ENCODE measurements at places on chromosomes 16 and 17.
A peak's percentile ranks its signal among the peaks of the same experiment; 100 is the strongest.

DNA sequence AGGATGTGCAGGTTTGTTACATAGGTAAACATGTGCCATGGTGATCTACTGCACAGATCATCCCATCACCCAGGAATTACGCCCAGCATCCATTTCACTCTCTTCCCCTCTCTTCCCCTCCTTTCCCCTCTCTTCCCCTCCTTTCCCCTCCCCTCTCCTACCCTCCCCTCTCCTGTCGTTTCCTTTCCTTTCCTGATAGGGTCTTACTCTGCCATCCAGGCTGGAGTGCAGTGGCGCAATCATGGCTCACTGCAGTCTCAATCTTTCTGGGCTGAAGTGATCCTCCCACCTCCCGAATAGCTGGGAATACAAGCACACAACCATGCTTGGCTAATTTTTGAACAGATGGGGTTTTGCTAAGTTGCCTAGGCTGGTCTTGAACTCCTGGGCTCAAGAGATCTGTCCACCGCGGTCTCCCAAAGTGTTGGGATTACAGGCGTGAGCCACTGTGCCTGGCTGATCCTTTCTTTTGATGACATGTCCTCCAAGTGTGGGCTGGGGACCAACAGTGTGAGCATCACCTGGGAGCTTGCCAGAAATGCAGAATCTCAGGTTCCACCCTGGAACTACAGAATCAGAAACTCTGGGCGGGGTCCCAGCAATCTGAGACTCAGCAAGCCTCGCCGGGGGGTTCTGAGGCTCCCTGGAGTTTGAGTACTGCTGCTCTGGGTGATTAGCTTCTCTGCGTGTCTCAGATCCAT, 10.8 kb downstream of the ATP2C2 start:
- DNase-seq: no peak

- DNase-seq: no peak
These were observed 4.8 kb downstream of the CBLN1 start for GRCh38 chr16:49276646-49277385.

GRCh38 chr16:21603928-21604327, 4.6 kb downstream of the METTL9 start:
- no peak for DNase-seq

- no peak for DNase-seq
These were observed 4.6 kb downstream of the SPNS3 start for GRCh38 chr17:4438162-4438944.

GRCh38 chr17:65070620-65071019, 14.1 kb upstream of the GNA13 start:
- no peak for DNase-seq

- DNase-seq: no peak
These were observed 500 bp upstream of the KAT7 start for GRCh38 chr17:49787884-49788477.

DNA sequence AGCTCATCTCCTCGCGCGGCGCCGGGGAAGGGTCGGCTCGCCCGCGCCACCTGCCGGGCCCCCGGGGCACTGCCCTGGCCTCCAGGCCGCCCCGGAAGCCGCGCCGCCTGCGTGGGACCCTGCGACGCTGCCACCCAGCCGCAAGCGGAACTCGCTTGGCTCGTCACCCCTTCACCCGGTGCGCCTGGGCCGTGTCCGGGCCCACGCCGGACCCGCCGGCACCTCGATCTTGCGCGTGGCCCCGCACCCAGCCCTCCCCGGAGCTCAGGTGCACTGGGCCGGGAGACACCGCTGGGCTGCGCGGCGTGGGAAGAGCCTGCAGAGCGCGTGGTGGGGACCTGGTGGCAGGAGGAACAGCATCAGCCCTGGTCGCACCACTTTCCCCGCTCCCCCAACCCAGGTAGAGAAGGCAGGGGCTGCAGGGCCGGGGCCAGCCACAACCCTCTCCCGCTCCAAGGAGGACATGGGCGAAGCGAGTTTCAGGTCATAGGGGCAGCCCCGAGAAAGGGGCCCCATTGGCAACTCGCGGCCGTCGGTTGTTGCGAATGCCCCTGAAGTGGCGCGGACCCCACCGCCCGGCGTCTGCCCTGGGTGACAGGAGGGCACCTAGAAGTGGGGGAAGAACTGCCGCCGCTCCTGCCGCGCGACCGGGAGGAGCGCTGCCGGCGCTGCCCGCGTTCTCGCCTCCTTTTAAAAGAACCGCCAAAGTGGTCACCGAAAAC, 363 bp upstream of the MIF4GD start:
- peak; percentile 85 for DNase-seq

GRCh38 chr17:57864273-57864672, 14.4 kb upstream of the MRPS23 start:
- no peak for DNase-seq

GRCh38 chr16:2473999-2474876, 689 bp upstream of the TBC1D24 start:
- peak; percentile 47 for DNase-seq

DNA sequence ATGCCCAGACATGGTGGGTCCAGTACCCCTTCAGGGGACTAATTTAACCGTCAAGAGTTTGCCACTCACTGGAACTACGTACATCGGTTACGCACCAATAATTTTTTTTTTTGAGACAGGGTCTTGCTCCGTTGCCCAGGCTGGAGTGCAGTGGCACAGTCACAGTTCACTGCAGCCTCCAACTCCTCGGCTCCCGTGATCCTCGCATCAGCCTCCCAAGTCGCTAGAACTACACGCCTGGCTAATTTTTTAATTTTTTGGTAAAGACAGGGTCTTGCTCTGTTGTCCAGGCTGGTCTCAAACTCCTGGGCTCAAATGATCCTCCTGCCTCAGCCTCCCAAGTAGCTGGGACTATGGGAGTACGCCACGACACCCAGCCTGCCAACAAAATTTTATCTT, 15.6 kb downstream of the RPH3AL start:
- no peak for DNase-seq

GRCh38 chr17:59611503-59611902, 8.2 kb upstream of the CLTC start:
- DNase-seq: no peak

DNA sequence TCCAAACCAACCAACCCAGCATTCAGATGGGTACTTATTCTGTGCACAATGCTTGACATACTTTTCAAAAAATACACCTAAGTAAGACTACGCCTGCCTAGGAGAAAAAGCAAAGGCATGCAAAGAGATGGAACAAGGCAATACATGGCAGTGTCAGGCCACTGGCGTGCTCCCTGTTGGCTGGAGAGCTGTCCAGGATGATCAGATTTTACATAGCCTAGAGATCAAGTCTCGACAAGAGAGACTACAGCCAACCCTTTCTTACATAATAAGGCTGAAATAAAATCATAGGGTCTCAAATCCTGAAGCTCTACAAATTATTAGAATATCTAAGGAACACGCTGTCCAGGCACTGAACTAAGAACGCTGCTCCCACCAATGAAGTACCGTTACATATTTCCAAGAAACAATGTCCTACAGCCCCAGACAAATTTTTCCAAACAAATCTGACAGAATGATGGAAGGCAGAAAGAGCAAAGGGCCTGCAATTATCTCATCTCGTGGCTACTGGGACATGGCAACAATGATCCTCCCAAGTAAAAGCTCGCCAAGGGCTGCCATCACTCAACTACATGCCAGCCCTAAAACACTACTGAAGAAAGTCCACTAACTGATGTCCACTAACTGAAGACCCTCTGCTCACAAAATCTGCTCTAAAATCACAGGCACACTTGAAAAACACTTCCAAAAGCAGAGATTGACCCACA, 5.1 kb downstream of the RPS15A start:
- DNase-seq: no peak

- DNase-seq: no peak
These were observed 35.7 kb downstream of the ZCCHC14 start for GRCh38 chr16:87457061-87457611.

DNA sequence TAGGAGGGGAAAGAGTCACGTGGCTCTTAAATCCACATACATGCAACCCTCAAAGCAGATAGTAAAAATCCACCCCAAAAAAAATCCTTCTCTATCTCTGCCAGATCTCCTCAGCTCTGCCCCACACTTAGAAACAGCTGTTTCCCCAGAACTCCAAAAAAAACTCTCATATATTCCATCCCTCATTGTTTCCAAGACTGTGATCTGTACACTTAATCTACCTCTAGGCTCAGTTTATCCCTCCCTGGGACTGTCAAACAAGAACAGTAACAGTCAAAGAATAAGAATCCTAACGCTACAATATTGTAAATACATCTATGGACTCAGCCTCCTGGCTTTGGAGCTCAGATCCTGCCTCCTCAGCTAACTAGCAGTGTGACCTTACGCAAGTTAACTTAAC, 11.6 kb downstream of the CUEDC1 start:
- no peak for DNase-seq

GRCh38 chr16:48555155-48555554, 54.8 kb downstream of the N4BP1 start:
- no peak for DNase-seq

GRCh38 chr17:16215965-16216316, 607 bp upstream of the NCOR1 start:
- no peak for DNase-seq

GRCh38 chr16:88429387-88430184, 23.5 kb upstream of the ZFPM1 start:
- DNase-seq: no peak

- no peak for DNase-seq
These were observed 47.9 kb downstream of the STH start for GRCh38 chr17:46046957-46047356.

GRCh38 chr17:40696651-40697072, 6.9 kb downstream of the KRT24 start:
- no peak for DNase-seq

GRCh38 chr16:28549301-28549899, 4.3 kb upstream of the SGF29 start:
- no peak for DNase-seq

- DNase-seq: no peak
These were observed 44.3 kb downstream of the ERN1 start for GRCh38 chr17:64085650-64086005.

GRCh38 chr17:43315369-43315768, 81.6 kb upstream of the RNU2-1 start:
- DNase-seq: no peak

DNA sequence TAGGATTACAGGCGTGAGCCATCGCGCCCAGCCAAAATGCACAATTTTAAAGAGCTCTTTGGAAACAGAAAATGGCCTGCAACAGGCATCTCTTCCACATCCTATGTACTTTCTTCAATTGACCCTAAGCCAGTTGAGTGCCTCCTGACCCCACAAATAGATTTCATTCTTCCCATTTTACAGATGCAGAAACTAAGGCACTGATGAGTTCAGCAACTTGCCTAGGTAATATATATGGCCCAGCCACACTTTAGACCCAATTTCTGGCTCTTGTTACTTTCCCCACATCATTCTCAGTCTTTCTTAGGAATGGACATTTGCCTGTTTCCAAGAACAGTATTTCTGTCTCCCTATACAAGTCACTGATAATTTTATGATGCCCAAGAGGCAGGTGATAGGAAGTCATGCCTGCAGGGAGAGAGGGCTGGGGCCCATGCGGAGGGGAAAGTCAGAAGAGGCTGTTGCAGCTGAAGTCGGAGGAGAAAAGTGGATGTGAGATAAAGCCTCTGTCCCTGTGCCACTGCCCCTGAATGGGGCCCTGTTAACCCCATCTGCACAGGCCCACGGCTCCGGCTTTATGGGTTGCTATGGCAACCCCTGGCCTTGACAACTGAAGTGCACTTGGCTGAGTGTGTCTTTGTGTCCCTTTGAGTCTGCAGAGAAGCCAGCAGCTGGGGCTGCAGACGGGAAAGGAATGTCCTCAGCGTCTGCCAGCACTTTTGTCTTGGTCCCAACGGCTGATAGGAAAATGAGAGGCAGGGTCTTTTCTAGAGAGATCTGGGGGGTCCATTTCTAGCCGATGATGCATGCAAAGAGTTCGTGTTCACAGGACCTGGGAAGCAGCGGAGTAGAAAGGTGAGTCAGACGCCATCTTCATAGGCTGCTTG, 45.9 kb downstream of the ABAT start:
- DNase-seq: no peak

DNA sequence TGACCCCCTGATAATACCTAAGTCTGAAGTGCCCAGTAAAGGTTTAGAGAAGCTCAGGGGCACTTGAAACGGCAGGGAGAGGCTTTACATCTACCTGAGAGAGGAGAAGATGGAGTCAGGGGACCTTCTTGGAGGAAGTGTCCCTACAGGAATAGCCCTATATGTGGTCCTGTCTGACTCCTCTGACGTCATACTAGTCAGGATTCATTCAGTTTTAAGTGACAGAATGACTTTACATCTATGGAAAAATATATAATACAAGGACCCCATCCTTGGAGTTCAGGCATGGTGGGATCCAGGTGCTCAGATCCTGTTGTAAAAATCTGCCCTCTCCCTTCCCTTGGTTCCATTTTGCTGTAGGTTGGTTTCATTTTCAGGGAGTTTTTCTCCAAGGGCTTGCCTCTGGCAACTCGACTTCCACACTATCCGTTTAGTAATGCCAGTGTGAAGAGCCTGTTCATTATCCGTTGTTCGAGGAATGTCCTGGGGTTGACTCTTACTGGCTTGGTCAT, 205.6 kb downstream of the IRF8 start:
- no peak for DNase-seq

DNA sequence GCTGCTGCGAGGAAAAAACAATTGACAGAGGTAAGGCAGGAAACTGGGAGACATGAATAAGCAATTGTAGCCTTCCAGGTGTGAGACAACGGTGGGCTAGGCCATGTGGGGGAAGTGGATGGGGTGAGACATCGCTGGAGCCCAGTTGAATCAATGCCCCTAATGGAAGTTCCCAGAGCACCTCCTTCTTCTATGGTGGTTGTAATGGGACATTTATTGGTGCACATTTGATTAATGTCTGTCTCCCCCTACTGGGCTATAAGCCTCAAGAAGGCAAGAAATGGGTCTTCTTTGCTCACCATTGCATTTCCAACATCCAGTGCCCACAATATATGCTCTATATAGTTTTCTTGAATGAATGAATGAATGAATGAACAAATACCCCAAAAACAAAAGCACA, 22.7 kb upstream of the CD300E start:
- no peak for DNase-seq

GRCh38 chr16:88692861-88693260, 6.6 kb upstream of the SNAI3 start:
- DNase-seq: no peak

GRCh38 chr16:47481698-47482374, 20.7 kb downstream of the PHKB start:
- no peak for DNase-seq

- DNase-seq: no peak
These were observed 48.9 kb upstream of the TRAP1 start for GRCh38 chr16:3766177-3766576.

- DNase-seq: no peak
These were observed 29.0 kb downstream of the PLCD3 start for GRCh38 chr17:45103269-45103795.

- no peak for DNase-seq
These were observed 408.7 kb downstream of the SLC39A11 start for GRCh38 chr17:72683506-72684404.

- DNase-seq: no peak
These were observed 14.8 kb downstream of the EFCAB5 start for GRCh38 chr17:29956225-29956624.

GRCh38 chr16:77612596-77612995, 109.7 kb upstream of the NUDT7 start:
- no peak for DNase-seq

DNA sequence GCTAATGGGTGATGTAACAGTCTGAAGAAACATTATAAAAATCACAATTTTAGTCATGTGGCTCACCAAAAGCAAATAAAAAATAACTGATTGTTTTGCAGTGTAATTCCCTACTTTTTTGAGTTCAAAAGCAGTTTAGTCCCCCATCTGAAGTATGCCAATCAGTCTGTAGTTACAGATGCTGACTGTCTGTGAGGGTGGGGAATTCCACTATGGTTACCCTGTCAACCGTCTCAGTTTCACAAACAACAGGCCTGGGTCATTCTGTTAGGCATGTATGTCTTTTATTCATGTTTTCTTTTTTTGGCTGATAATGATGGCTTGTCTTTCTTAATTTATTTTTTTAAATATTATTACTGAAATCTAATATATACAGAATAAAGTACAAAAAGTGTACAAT, 69.3 kb downstream of the STXBP4 start:
- no peak for DNase-seq
